Renal cortical epithelial cell (primary cell): ENCODE measurements at places on chromosomes 2 and 18. TPM values are rescaled to one million over a fixed set of nuclear protein-coding genes. Genes with fewer than 3 reads are reported as not detected.

DNA sequence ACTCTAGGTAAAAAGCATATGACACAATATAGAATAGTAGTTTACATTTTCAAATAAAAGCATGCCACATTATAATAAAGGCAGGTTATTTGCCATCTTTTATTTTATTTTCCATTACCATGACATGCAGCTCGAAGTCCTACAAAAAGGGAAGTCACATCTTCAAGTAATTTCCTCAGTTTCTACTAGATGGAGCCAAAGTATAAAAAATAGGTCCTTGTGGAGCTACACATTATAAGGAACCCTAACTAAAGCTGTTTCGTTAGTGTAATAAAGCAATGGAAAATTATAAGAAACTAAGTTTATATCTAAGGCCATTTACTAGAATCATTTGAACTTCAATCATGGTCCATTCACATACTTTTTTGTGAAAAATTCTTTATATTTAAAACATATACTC, 674.5 kb downstream of the KCNJ3 start:
- DNase-seq: peak; percentile 39

- no peak for DNase-seq
Measured at GRCh38 chr2:223102040-223102400, 50.0 kb downstream of the KCNE4 start.

- DNase-seq: no peak
Measured at GRCh38 chr2:107364361-107364950, 462.2 kb upstream of the RGPD4 start.

Gene RNF138
- total RNA-seq: 15.3 and 18.3 TPM in 2 replicates

- no peak for DNase-seq
Measured at GRCh38 chr18:22667616-22668422, 250.1 kb upstream of the CTAGE1 start.

Gene C2orf92
- total RNA-seq: 0.17 and 3.9 TPM in 2 replicates

DNA sequence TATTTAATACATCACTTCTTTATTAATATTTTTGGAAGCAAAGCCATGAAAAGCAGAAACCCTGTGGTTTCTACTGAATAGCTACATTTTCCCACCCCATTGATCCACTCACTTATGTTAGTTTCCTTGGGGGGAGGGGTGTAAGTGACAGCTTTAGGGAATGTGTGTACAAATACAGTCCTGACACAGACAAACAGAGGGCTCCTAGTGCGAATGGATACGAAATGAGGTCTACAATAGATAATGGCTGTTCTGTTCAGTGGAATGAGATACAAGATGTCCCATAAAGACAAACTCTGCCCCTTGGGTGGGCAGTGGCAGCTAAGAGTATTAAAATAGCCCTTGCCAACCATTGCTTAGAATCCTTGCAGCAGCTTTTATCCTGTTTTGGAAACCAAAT, 312.9 kb downstream of the NCKAP5 start:
- DNase-seq: no peak

DNA sequence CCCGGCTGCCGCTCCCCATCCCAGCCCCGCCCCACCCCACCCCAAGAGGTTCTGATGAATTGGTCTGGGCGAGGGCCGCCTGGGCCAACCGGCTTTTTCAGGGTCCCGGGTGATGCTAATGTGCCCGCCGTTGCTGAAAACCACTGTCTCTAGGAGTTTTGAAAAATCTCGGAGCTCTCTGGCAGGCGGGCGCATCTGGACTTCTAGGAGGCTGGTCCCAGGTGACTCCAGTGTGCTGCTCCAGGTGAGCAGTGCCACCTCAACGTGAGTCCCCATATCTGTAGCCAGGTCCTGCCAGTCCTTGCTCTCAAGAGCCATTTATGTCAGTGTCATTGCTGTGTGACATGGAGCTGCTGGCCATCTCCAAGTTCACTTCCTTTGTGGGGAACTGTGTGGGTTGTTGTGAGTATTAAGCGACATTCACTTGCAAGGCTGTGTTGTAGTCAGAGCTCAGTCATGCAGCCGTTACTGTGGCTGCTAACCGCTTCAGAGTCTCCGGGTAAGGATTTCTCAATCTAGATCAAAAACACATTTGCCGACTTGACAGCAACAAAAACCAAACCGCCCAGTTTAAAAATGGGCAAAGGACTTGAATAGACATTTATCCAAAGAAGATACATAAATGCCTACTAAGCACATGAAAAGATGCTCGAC, at the start of gene RFX8:
TSS of gene RFX8 (minus strand) at position 382 of the 654 bp plus-strand sequence. CDS start 8,264 bp downstream, outside the sequence.
- DNase-seq: peak; percentile 57

- peak; percentile 23 for DNase-seq
Measured at GRCh38 chr2:109128048-109128615, 873 bp upstream of the SH3RF3 start.

- DNase-seq: peak; percentile 63
Measured at GRCh38 chr2:42904576-42904876, 112.1 kb upstream of the HAAO start.

Gene SYT4
- not detected in 2 replicates for total RNA-seq

GRCh38 chr2:112137516-112138158, 548 bp upstream of the FBLN7 start:
- DNase-seq: no peak

GRCh38 chr18:43789234-43790000, 512.1 kb upstream of the SYT4 start:
- DNase-seq: peak; percentile 47

GRCh38 chr18:995629-996028, 91.0 kb downstream of the ADCYAP1 start:
- peak; percentile 43 for DNase-seq

Gene LDLRAD4
- 0.87 and 4.3 TPM in 2 replicates for total RNA-seq

DNA sequence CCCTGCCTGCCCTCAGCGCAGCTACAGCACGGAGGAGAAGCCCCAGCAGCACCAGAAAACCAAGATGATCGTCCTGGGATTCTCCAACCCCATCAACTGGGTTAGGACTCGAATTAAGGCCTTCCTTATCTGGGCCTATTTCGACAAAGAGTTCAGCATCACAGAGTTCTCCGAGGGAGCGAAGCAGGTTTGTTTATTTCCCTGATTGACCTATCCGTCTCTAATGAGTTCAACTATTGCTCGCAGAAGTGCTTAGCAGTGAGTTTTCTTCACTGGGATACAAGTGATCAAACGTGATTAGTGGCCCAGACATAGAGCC, 639 bp downstream of the MAIP1 start:
- no peak for DNase-seq

DNA sequence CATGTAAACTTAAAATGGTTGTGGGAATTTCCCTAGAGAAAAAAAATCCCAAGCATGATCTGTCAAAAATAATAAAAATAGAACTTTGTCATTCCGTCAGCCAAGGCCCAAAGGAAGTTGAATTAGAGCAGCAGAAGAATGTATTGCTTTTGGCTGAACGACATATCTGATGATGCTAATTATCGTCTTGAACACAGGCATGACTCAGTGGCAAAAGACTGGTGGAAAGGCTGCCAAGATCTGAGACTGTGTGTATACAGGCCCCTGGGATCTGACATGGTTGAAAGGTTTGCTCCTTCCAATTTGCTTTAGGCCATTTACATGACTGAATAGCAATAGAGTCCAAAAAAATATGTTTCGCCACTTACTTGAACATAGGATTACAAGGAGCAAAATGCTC, 1057.1 kb upstream of the CRIM1 start:
- DNase-seq: peak; percentile 98

Gene KCNG2
- 0.20 TPM in 1 of 2 replicates, not detected in the other for total RNA-seq

DNA sequence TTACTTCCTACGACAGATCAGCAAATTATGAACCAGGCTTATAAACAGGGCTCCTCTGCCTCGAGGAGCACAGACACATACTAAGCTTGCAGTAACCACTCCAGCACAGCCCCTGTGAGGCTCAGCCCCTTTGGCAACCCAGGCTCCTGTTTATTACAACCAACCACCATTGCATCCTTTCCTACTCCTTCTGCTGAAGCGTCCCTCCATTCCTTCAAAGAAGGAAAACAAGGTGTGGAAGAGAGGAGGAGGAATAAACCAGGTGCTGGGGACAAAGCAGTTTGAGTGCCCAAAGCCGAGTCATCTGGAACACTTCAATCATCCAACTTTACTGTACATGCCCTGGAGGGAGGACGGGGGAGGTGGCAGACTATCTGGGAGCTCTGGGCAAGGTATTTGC, 87.2 kb upstream of the MGAT4A start:
- DNase-seq: no peak

DNA sequence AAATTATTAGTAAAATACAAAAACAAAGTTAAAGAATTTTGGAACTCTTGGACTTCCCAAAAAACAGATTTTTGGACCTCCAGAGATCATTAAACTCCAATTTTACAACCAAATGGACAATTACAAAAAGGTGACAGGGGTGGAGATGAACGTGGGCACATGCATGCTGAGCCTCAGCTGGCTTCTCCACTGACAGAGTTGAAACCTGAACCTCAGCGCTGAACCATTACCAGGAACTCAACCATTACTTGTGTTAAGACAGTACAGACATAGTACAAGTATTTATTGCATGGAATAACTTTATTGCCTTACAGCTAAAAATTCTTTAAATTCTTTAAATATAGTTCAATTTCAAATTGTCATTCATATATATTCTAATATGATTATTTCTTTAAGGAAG, 33.0 kb upstream of the KIDINS220 start:
- DNase-seq: no peak

DNA sequence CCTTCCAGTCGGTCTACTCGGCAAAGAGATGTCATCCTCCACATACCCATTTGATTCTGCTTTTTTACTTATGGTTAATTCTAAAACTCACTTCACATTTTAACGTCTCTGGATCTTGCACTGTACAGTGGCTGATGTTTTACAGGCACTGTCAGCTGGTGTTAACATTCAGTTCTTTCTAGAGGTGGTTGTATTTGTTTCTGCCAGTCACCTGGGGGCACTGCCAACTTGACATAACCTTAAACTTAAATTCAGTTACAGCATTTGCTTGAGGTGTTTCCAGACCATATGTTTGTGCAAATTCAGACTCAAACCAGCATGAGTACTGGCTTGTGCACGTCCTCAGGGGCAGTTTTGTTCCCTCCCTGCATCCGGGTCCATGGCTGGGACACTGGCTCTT, 5.3 kb upstream of the TMEM185B start:
- peak; percentile 68 for DNase-seq

Gene UGT1A3
- 0.17 and 4.1 TPM in 2 replicates for total RNA-seq

DNA sequence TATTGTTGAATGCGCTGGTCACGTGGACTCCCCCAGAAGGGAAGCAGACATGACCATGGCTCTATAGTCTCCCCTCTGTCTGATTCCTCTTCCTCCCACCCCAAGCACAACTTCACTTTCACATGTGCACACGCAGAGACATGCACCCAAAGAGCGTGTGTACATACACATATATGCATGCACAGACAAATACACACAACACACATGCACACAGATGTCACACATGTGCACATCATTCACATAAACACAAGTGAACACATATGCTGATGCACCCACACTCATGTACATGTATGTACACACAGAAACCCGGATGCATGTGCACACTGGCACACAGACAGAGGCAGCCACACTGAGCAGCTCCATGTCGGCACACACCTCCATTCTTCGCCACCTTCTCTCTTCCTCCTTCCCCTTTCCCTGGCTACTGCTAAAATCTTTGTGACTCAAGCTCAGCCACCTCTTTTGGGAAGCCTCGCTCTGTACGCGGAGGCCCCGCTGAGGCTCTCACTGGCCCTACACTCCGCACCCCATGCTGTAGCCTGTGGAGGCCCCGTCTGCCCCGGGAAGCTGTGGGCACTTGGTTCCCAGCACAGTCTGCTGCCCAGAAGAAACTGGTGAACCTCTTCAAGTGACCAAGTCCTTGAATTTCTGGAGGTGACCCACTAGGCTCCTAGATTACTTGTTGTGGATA, 101.6 kb upstream of the TEX51 start:
- DNase-seq: no peak

Gene MAP2
- 8.7 and 18.3 TPM in 2 replicates for total RNA-seq

GRCh38 chr2:11416931-11417330, 49.0 kb downstream of the E2F6 start:
- DNase-seq: no peak

Gene PPP1CB
- total RNA-seq: 570 and 578 TPM in 2 replicates

- DNase-seq: no peak
Measured at GRCh38 chr18:43800584-43800983, 523.3 kb upstream of the SYT4 start.

Gene GPR55
- total RNA-seq: not detected in 2 replicates

- peak; percentile 90 for DNase-seq
Measured at GRCh38 chr2:149562324-149562723, 25.3 kb downstream of the MMADHC start.

GRCh38 chr2:130391058-130391871, 35.4 kb downstream of the PTPN18 start:
- DNase-seq: peak; percentile 49

Gene SP140
- 4.3 and 5.3 TPM in 2 replicates for total RNA-seq

DNA sequence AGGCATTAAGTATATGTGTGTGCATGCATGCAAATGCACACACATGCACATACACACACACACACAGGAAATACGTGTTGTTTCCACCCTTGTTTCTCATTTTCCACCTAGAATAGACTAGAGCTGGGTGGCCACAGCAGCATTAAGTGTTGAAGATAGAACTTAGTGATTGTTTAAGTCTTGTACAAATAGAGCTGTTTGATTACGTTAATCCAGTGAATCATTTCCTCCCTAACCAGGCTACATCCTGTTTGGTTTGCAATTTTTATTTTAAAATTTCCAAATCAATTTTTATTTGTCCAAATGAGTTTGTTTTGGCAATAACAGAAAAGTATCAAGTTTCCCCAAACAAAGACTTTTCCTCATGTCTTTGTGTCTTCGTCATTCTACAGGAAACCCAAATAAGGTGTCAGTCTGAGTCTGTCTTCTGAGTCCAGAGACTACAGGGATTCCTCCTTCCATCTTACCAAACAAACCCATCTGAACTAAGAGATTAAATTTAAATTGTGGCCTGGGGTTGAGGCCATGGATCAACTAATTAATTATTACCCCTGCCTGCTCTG, 74.6 kb upstream of the GALNT5 start:
- peak; percentile 45 for DNase-seq

DNA sequence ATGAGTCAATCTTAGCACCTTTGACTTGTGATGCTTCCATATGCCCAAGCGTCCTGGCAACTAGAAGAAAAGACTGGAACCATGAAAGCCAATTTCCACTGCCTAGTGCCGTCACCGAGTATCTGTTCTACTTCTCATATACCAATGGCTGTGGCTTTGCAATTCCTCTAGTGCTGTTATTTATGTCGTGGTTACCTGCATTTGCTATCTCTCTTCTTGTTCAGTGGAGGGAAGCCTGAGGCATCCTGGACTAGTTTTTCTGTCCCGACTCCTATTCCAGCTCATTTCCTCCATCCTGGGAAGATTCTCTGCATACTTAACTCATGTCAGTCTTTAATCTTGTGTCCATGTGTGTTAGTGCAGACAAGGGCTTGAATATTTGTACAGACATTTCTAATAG, 117.9 kb downstream of the FEZ2 start:
- DNase-seq: no peak

- no peak for DNase-seq
Measured at GRCh38 chr2:22795287-22795866, 589.6 kb upstream of the KLHL29 start.

DNA sequence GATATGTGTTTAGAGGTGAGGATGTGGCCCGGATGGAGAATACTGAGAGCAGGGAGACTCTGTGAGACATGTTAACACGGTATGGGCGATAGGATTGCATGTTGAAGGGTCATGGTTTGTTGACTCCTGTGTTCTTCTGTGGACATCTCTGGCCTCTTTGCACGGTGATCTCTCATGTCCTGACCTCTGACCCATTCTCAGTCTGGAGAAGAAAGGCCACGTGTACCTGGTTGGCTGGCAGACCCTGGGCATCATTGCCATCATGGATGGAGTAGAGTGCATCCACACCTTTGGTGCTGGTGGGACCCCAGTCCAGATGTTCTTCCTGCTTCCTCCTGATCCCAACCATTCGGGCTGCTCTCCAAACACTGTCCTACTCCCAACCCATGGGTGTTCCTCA, 9.9 kb downstream of the GCKR start:
- no peak for DNase-seq

Gene NLRC4
- total RNA-seq: not detected in 2 replicates
